ENCODE measurements at places on chromosomes 7 and 10.

DNA sequence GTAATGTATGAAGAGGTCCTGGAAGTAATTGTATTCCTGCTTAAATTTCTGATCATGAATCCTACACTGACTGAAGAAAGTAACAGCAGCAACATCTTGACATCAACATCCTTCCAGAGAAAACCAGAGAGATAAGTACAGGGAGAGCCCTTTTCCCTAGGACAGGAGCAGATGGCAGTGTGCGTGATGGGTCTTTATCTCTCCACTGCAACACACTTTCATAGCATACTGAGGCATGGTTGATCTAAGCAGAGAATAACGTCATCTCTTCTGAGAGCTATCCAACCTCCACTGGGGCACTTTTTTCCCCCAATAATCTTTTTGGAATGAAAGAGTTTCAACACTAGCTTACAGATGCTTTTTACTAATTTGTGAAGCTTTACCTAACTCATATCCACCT lies 342 bp downstream of the OR2A25 start:
- DNase-seq, result no peak

DNA sequence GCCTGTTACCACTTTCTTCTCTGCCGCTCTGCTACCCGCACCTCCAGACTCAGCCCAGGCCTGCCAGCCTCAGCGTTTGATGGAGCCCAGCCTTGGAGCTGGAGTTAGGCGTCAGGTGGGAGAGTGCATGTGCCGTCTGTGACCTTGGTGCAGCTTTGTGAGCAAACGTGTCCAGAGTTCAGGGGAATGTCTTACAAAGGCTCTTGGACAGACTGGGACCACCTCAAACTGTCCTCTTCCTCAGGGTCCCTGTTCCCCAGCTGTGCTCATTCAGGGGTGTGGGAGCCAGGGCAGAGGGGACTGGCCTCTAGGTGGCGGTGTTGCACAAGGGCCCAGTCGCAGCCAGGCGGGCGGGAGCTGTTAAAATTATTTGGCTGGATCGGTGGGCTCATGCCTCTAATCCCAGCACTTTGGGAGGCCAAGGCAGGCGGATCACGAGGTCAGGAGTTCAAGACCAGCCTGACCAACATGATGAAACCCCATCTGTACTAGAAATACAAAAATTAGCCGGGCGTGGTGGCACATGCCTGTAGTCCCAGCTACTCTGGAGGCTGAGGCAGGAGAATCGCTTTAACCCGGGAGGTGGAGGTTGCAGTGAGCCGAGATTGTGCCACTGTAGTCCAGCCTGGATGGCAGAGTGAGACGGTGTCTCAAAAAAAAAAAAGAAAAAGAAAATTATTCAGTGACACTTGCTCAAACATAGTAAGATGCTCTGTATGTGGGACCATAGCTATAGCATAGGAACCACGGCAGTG lies 89.2 kb downstream of the ADCY1 start:
- no peak for DNase-seq

DNA sequence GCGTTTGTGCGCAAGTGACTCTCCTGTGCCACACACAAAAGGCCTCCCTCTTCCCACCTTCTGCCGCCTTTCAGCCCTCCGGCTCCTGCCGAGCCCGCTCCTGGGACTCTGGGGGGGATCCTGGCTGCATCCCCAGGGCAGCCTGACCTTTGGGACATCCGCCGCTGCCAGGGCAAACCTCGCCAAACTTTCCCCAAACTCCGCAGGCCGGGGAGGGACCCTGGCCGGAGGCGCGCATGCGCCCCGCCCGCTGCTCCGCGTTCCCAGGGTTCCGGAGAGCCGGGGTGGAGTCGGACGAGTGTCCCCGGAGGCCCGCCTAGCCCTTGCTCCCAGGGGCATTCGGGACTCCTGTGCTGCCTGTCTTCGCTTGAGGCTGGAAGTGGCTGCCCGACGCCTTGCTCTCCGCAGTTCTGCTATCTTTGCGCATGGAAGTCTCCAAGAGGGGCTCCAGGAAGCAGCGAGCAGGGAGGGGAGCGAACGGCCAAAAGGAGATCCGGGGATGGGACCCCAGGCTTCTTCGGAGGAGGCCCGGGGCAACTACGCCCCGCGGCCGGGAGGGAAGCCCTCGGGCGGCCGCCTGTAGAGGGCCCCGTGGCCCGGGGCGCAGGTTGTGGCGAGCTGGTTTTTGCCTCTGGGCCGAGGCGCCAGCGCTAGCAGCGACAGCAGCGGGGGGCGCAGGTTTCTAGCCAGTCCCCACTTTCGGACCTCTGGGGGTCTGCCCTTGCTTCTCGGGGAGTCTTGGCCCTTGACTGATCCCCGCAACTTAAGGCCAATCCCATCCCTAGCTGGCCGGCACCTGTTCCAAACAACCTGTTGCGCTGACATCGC lies 7.0 kb downstream of the PTF1A start:
- no peak for DNase-seq

- no peak for DNase-seq
Measured at GRCh38 chr10:63430091-63430998, 35.4 kb downstream of the JMJD1C start.

GRCh38 chr10:59133841-59134593 lies 42.4 kb upstream of the PHYHIPL start:
- DNase-seq, result no peak

All from stomach (tissue), 19 donors.